CD4-positive, alpha-beta T cell treated with Interleukin-15 for 1 hour (primary cell): ENCODE measurements at places on chromosomes 11 and 22.
A peak's percentile ranks its signal among the peaks of the same experiment; 100 is the strongest.

DNA sequence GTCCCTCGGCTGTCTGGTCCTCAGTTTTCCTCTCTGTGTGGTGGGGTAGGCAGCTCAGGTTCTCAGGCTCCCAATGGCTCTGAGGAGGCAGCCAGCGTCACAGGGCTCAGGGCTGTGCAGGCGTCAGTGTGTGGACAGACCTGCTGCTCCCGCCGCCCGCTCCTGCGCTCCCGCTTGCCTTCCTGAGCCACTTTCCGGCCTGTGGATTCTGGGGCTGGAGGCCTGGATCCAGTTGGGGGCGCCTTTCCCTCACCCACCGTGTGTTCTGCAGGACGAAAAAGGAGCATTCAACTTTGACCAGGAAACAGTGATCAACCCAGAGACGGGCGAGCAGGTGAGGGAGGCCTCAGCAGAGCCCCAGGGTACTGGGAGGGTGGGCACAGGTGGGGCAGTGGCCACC is 14.7 kb downstream of the DPP3 start:
- no peak for DNase-seq

GRCh38 chr11:115990004-115990447 is 485.8 kb upstream of the CADM1 start:
- no peak for DNase-seq

DNA sequence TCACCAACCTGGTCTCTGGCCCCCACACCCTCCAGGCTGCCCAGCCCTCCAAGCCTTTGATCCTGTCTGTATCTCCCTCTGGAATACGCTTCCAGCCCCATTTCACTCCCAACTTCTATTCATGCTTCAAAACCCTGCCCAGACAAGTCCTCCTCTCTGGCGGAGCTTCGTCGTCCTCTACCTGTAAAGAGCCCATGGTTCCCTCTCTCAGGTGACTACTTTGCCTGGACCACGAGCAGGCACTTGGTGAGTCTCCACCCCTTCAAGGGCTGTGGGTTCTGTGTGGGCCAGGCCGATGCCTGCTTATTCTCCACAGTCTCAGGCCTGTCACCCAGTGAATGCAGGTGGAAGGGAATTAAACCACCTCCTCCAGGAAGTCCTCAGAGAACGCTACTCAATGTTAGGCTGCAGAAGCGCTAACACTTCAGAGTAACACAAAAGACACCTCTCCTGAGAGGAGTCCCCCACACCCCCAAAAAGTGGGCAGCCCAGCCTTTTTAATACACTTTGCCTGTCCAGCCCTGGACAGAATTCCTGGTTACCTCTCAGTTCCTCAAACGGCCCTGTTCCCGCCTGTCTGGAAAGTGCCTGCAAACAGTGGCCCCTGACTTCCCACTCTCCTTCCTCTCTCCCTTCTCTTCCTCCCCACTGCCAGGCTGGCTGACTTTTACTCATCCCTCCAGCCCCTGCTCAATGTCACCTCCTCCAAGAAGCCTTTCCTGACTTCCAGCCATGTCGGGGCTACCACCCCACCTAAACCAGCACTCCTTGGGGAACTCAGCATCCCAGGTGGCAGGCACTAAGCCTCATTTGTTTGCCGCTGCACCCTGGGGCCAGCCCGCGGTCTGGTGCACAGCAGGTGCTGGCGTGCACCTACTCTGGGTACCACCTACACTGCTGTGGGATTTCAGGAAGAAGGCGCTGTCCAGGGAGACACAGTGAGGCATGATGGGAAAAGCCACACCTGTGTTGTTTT is 9.0 kb downstream of the RAC2 start:
- DNase-seq: peak; percentile 15

DNA sequence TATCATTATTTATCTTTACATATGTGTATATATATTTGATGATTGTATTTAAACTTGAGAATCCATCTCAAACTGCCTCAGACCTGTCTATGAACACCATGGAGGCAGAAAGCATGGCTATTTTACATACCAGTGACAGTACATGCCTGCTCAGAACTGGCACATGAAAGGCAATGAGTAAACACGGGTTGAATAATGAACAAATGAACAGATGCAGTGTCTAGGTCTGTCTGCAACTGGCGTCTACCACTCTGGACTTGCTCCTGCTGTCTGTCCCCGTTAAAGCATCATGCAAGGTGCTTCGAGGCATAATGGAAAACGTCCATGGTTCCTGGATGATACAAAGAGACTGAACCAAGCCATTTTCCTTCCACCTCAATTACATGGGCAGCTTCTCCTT is 271.6 kb upstream of the NARS2 start:
- no peak for DNase-seq

DNA sequence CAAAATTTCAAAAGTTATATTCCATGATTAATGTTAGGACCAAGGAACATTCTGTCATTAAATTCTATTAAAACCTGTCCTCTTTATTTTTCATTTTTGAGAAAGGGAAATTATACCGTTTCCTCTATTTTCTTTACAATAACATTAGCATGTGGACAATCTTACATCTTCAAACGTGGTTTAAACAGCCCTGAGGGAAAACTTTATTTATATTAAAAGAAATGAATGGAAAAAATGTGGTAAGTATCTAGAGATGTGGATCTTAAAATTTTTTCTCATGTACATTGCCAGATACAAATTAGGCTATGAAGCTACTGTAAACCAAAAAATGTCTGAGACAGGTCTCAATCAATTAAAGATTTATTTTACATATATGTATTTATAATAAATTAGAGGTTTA is 18.9 kb upstream of the FIBIN start:
- no peak for DNase-seq
